ENCODE measurements at places on chromosomes 1 and 21.

DNA sequence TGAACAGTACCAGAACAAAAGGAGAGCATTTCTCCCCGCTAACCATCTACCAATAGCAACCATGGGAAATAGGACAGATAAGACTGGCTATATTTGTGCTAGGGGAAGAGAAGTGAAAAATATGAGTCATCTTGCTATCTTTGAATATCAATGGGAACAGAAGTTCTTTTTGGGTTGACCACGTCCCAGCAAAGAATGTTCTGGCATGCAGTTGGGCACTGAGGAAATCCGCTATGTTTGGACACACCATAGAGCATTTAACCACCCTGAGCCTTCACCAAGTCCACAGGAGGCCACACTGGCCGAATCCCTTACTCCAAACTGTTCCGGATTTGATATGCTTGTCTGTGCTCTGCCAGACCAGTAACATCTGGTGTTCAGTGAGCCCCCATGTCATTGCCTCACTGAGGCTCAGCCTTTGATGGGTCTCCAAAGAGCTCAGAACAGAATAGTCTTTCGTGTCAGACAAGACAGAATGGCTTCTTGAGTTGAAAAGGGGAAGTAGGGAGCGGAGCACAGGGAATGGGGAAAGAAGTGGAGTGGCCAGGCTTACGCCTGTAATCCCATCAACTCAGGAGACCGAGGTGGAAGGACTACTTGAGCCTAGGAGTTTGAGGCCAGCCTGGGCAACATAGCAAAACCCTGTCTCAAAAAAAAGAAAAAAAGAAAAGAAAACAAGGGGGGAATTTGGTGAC is 81.4 kb downstream of the SMYD2 start:
- DNase-seq = peak; percentile 8

DNA sequence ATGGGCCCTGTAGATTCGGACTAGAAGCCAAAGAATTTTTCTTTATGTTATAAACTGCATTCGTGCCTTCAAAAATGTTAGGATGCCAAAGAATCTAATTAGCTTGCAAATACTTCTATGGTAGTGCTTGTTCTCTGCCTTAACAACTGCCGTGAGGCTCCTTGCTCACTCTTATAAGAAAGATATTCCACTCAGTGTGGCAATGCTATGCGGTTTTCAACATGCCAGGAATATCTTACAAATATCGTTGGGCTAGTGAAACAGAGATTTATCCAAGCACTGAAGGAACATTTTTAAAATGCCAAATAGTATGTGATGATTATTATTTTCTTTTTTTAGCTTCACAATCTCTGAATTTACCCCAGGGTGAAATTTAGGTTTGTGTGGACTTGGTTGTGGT is 198.2 kb downstream of the GREM2 start:
- DNase-seq = no peak

- no peak for DNase-seq
Observed at GRCh38 chr1:41341772-41342562, 19.3 kb upstream of the FOXO6 start.

GRCh38 chr1:202698276-202698675 is 12.0 kb downstream of the SYT2 start:
- DNase-seq = no peak

DNA sequence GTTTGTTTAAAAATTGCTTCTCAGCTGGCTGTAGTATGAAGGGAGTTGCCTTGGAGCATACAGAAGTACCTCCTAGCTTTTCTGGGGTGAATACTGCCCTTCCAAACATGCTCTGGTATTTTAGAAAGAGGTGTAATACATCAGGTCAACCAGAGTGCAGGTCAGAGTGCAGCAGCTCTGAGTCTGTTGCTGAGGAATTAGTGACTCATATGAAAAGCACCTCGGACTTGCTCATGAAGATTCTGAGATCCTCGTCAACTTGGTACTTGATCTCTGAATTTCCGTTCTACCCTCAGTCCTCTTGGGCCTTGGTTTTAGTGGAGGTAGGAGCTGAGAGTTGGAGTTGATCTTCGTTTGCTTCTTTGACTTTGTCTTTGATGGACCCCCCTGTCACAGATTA is 67.3 kb downstream of the NOS1AP start:
- no peak for DNase-seq

DNA sequence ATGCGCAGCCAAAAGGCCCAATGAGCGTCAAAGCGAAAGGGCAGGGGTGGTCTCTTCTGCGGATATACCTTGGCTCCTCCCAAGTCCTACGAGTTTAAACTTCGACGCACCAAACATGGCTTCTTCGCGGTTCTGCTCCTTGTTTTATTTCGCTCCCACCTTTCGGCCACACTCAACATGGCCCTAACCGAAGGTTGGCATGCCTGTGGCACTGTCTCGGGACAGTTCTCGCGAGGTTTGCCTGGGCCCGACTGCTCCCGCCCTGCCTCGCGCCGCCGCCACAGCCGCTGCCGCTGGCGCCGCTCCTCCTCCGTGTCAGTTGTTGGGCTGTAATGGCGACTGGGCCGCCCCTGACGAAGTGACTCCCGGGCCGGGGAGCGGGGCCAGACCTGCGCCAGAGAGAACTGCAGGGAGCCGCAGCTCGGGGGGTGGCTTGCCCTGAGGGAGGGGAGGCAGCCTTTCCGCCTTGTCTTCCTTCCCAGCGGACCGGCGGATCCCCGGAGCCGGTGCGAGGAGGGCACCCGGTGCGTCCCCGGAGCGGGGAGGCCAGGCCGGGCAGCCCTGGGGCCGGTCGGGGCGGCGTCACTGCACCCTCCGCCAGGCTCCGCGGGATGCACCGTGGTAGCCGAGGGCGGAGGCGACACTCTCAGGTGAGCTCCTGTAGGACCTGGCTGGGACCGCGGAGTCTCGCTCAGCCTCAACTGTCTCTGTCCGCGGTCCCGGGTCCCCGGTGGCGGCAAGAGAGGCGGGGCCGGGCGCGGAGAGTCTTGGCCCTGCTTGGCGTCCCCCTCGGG is at the start of gene CEP350:
TSS of gene CEP350 (plus strand) at position 318 of the 794 bp plus-strand sequence. CDS start 31,372 bp downstream, outside the sequence.
- DNase-seq = peak; percentile 100

DNA sequence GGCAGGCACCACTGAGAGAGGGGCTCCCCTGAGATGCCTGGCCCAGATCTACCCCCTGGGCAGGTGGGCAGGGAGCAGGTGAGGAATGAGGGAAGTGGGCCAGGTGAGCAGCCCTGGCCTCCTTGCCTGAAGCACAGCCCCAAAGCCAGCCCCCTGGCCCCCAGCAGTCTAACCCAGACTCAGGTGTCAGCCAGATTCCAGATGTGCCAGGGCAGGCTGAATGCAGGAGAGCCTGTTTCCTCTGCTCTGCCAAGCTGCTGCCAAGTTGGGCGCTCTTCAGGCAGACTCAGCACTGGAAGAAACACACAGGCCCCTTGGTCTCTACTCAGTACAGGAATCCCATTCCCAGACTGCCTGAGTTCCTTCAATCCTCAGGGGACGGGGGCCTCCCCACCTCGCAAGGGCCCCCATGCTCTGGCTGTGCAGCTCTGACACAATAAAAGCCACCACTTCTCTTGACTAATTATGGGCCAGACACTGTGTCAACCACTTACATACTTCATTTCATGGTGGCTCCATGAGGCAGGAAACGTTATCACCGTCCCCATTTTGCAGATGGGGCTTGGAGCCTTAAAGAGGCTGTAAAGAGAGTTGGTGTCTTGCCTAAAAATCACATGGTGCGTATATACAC is 20.4 kb downstream of the ARHGEF19 start:
- no peak for DNase-seq

Data from hematopoietic multipotent progenitor cell treated with erythropoietin and hydrocortisone succinate and interleukin-3 and kit ligand, for 8 days (in vitro differentiated cells).